ENCODE measurements at places on chromosomes 7 and 10.

DNA sequence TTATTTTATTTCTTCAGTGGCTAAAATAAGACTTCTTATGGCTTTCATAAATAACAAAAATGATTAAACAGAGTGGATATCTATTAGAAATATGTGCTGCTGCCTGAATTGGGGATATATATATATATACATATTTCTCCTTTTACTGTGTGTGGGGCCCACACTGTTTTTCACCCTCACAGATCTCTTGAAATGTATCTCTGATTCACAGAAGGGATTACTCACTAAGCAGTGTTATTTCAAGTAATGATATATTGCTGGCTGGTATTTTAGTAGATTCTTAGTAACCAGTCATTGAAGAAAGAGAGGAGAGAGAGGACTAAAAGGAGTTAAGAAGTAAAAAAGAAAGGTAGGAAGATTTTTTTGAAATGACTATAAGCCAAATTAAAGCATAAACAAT is 308.6 kb upstream of the NRP1 start:
- DNase-seq = peak; percentile 61

DNA sequence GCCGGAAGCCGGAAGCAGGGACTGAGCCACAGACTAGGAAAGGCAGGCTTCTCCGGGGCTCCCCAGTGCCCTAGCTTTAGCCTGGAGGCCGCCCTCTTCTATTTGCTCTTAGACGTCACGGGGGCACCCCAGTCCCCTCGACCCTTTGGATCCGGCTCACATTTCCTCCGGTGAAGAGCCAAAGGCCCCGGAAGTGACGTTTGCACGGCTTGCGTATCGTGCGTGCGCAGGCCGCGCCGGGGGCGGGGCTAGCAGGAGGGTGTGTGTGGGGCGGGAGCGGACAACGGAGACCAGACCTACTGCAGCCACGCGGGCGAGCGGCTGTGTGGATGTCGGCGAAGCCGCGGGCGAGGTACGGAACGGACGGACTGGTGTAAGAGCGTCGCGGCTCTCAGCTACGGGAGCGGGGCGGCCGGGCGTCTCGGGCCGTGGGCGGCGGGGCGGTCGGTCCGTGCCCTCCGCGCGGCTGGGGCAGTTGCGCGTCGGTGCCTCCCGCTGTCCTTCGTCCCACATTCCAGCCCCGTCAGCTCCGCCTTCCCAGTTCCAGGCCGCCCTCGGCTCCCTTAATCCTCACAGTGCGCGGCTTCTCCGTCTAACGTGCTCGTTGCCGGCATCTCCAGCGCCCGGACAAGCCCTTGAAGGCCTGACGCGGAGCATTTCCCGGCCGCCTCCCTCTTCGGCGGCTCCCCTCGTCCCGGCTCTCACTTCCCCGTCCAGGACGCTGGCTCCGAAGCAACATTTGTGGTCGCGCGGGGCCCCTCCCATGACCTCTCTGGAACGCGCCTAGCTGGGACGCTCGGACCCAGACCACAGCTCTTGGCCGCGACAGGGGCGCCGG is 25.8 kb downstream of the KCTD7 start:
- peak; percentile 99 for DNase-seq

GRCh38 chr10:1015688-1016087 is 10.0 kb downstream of the IDI2 start:
- no peak for DNase-seq

- DNase-seq = no peak
These were observed 108.3 kb downstream of the SLC25A40 start for GRCh38 chr7:87767827-87768226.

DNA sequence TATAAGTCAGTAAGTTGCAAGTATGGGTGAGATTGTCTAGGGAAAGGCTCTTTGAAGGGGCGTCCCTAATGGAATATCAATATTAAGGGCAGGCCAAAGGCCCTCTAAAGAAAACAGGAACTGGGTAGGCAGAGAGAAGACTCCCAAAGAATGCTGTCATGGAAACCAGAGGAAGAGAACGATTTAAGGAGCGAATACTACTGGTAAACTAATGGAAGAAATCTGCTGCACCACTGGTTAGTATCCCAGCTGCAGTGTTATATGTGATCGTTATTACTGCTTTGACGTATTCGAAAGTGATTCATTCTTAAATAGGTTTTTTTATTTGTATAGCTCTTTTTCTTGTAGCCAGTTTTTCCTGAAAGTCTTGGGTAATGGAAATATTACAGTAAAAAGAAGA is 1.3 kb downstream of the CASP2 start:
- peak; percentile 13 for DNase-seq

DNA sequence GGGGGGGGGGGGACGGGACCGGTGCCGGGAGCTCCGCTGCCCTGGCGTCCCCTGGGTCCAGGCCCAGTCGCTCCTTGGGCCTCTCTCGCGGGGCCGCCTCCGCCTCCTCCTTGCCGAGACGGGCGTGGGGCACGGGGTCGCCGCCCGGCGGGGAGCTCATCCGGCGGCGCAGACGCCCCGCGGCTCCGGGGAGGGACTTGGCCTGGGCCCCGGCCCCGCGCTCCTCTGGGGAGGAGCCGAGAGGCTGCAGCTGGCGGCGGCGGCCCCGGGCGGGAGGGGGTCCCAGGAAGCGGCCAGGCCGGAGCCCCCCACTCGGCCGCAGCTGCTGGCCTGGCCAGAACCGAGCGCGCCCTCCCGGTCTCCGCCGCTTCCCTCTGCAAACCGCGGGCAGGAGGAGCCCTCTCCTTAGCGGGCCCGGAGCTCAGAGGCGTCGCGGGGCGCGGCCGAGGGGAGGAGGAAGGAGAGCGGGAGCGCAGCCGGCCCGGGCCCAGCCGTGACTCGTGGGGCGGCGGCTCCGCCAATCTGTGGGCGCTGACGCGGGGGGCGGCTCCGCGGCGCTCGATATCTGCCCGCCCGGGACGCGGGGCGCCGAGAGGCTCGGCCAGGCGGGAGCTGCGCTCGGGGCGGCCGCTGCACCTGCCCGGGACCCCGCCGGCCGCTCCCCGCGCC is at the start of gene FAM20C:
FAM20C (plus strand) TSS at position 591 of the 669 bp plus-strand sequence. CDS start 629 bp downstream, outside the sequence.
- peak; percentile 79 for DNase-seq

GRCh38 chr10:28737096-28737495 is 59.8 kb downstream of the BAMBI start:
- no peak for DNase-seq

DNA sequence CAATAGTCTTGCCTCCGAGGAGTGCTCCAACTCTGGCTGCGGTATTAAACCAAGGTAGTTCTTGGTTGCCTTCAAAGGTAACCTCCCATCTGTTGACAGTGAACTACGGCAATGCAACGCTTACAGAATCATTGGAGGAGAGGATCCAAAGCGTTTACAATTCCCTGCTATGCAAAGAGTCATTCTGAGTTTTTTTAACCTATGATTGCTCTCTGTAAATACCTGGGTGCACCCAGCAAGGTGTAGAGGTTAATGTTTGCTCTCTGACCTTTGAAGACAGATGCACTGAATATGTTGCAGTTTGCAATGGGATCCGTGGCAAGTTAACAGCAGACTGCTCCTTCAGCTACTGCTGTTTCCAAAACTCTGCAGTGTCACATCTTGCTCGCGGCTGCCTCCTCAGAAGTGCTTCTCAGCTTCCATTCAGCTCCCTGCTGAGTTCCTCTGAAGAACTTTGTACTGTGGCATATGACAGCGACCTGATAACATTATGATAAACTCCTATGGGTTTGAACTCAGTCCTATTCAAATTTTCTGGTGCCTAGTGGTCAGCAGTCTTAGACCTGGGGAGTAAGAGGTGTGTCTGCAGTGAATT is 29.0 kb downstream of the KIAA1217 start:
- no peak for DNase-seq

- no peak for DNase-seq
These were observed 341.5 kb downstream of the ELMO1 start for GRCh38 chr7:37107047-37107750.

DNA sequence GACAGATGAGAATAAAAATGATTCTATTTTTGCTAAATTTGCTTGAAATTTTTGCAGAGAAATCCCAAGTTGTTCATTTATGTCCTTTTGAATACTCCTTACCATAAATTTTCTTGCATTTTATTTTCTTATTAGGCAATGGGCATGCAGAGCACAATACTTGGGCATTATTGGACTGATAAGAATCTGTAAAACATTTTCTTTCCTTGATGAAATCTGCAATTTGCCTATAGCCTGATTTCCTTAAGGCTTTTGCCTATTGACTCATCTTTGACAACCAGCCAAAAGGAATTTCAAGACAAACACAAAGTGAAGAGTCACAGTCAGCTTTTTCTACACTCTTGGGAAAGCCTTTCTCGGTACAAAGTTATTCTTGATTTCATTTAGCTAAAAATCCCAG is 30.5 kb upstream of the GNAT3 start:
- peak; percentile 94 for DNase-seq

DNA sequence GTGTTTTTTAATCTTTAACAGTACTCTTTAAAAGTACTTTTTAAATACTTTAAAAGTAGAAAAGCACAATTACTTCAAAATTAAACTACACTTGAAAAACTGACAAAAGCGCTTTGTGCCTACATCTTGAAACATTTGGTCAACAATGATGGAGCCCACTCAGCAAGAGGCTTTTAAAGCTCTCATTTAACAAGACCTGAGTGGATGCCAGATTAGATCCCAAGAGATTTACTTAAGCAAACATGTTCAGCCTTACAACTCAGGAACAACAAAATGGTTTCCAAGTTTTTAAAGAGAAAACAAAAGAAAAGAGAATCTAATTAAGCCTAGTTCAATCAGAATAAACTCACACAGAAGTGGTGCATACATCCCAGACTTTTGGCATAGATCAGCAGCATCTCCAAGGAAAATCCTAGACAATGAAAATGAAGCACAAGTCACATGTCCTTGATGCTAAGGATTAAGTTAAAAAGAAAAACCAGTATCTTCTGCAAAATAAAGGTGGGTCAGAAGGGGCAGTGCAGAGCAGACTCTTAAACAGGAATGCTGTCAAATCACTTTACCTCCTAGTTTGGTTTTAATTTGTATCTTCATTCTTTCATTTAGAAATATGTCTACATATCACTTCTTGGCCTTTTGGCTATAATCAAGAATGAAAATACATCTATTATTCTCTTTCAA is 26.2 kb downstream of the HIBADH start:
- no peak for DNase-seq

DNA sequence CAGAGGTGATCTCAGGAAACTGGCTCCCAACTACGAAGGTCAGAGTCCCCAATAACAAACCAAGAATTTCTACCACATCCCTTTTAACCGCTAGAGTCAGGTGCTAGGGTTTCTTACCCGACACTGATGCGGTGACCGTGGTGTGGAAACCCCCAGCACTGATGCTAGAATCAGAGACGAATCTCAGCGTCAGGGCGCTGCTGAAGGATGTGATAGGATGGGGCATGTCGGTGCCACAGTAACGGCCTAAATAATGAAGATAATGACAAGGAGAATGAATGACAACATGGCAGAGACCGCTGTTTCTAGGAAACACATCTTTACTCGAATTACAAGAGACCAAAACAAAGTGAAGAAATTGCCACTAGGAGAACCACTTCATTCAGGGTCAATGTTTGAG is 131.1 kb upstream of the RSU1 start:
- DNase-seq = no peak

DNA sequence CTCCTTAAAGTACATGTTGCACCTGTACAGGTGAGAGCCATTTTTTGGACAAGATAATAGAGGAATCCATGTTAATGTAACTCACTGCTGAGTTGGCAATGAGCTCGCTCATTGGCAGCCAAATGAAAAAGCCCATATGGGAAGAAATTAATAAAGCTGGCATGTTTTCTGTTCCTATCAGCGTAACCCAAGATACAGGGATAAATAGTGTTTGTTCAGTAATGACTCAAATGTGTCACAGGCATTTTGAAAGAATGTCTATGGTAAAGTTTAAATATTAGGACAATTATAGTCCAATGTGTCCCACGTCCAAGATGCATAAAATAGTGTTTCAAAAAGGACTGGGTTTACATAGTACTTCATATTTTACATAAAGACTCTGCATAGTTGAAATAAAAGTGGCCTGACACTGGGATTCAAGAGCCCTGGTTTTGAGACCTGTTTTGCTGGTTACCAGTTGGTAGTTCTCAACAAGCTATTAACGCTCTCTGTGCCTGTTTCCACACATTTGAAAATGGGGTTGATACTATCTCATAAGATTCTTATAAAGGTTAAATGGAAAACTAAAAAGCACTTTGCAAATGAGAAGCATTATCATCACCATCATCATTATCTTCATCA is 49.1 kb downstream of the MTURN start:
- DNase-seq = no peak

DNA sequence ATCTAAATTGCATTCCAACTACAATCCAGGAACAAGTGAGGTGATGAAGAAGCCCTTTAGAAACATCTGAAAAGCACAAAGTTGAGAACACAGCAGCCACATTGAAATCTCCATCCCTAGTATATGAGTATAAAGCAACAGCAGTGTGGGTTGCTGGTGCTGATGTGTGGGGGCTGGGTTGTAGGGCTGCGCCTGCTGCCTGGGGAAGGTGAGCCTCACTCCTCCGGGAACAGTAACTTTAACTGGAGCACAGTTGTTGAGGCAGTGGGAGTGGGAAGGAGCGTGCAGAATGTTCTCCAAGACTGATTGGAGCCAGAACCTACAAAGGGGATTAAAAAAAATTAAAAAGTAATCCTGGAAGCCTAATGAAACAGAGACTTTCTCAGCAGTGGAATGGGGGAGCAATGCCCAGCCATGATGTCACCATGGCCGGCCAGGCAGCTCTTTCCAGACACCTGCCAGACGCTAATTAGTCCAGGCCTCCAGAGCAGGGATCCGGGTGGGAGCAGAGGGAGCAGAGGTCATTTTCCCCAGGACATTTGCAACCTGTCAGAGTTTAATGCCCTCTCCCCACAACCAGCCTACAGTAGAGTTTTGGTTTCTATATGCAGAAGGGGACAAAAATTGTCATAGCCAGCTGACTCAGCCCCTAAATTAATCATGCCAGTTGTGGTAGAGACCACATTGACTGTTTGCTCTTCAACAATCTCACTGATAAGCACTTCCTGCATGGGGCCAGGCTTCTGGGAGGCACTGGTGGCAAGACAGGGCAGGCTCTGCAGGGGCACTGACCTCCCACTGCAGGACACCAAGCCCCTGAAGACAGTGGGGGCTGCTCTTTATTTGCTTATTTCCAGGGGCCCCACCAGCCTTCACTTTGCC is 133.0 kb upstream of the ZNF32 start:
- DNase-seq = peak; percentile 46

DNA sequence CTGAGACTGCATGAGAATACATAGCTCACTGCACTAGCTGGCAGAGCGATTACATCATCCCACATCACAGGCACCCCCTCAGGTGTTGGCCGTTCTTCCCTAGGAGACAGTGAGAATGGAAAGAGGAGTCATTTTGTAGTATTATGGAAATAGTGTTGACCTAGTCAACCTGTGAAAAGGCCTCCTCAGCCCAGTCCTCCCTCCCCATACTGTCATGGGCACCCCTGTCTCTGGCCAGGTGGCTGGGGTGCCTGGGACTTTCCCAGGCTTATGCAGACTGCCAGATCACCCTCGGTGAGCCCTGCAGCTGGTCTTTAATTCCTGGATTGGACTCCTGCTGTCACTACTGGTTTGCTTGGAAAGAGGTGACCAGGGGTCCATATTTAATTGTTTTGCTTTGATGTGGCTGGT is 4.0 kb downstream of the INPP5A start:
- no peak for DNase-seq

DNA sequence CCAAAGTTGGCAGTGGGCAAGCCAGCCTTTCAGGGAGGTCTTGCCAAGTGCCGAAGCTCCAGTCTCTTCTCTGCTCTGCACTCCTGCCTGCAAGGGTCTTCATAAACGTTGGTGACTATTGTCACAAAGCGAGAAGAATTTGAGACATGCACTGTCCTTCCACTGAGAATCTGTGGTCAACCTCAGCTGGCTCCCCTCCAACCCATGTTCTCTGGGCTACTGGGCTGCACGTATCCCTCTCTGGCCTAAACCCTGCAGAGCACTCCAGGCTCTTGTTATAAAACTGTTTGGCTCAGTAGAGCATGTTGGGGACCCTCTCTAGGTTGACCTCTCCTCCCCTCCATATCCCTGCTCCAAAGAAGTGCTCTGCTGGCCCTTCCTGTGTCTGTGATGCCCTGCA is 260.4 kb upstream of the NFE2L3 start:
- no peak for DNase-seq

All from EL (cell line).